ENCODE measurements at places on chromosomes 11 and 22.
A peak's percentile ranks its signal among the peaks of the same experiment; 100 is the strongest.

GRCh38 chr22:27747396-27748221, 53.9 kb downstream of the MN1 start:
- peak; percentile 41 for DNase-seq

GRCh38 chr22:38228326-38228872, 26.6 kb downstream of the MAFF start:
- no peak for DNase-seq

DNA sequence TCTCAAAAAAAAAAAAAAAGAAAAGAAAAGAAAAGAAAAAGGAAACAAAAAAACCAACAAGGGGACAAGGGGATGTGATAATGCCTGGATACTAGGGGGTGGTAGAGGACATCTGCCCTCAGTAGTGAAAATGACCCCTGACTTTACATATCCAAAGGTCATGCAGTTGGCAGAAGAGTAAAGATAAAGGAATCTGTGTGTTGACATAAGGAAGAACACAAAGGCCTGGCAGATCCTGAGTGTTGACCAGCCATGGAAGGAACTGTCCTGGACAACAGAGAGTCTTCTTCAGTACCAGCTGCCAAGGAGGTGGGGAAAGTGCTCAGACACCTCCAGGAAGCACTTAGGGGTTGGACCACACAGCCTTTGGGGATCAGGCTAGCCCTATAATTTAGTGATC, 12.6 kb downstream of the SLC43A1 start:
- no peak for DNase-seq

GRCh38 chr11:115222863-115223530, 281.2 kb downstream of the CADM1 start:
- DNase-seq: no peak

- DNase-seq: no peak
Measured at GRCh38 chr22:44168206-44168605, 12.5 kb upstream of the PARVG start.

DNA sequence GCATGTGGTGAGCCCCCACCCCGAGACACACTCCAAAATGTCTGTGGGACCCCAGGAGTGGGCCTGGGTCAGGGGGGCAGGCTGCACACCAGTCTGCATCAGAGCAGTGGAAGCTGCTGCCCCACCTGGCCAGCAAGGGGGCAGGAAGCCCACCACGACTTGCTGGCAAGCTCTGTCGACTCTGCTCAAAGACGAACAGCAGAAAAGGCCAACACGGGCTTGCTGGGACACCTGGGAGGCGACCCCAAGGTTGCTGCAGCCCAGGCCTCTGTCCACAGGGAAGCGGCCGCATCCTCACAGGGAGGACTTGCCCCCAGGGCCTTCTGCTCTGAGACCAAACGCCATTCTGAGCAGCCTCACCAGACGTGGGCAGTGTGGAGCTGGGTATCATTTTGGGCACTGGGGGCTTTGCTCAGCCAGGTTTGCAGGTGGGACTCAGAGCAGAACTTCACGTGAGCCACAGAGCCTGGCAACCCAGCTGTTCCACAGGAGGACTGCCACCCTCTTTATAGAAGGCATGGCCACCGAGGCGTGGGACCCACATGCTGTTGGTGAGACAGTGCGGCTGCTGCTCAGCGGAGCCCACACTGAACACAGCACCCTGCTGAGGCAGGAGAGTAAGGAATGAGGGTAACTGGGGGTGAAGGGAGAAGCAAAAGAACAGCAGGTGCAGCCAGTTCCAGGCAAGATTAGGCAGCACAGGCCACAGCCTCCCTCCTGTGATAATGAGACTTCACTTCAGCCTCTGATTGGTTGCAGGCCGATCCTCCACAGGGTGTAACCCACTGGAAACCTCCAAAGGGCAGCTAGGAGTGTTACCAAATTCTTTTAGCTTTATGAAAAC, 11.0 kb downstream of the IL17REL start:
- DNase-seq: no peak

- no peak for DNase-seq
Measured at GRCh38 chr11:23217072-23217471, 356.8 kb upstream of the CCDC179 start.

DNA sequence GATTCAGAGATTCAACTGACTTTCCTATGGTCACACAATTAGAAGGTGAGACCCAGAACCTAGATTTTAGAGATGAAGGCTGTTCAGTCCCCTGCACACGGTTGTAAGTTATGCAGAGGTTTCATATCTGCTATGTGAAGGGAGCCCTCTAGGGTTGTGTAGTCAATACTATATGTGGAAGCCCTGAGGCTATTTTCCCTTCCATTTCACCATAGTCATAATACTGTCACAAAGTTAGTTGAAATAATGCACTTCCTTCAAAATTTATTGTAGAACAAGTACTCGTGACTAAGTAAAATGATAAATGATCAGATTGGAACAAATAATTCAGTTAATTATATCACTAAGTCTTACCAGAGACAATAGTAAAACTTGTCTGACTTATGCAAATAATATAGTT, 48.8 kb downstream of the ENDOD1 start:
- no peak for DNase-seq
